ENCODE measurements at places on chromosomes 4 and X.

GRCh38 chr4:31156221-31156620 is 436.1 kb downstream of the PCDH7 start:
- no peak for DNase-seq

DNA sequence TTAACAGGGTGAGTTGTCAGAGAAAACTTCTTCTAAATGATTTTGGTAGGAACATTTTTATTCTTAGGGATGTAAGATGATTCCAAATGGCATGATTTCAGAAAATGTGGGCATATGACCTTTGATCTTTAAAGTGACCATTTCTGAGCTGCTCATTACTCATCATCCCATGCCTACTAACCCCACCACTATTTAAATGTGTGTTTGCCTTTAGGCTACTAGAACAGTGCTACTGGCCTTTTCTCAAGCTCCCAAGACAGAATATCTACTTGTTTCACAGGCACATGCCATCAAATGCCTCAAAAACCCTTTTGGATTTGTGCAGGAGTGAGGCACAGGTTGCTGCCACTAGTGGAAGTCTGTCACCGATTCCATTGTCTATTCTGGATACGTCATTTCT is 428.2 kb downstream of the ADAM29 start:
- DNase-seq, result no peak

- no peak for DNase-seq
These were observed 8.9 kb upstream of the ZNF518B start for GRCh38 chr4:10466161-10466560.

- peak; percentile 79 for DNase-seq
These were observed 39.6 kb downstream of the ZCCHC13 start for GRCh38 chrX:74343343-74344279.

DNA sequence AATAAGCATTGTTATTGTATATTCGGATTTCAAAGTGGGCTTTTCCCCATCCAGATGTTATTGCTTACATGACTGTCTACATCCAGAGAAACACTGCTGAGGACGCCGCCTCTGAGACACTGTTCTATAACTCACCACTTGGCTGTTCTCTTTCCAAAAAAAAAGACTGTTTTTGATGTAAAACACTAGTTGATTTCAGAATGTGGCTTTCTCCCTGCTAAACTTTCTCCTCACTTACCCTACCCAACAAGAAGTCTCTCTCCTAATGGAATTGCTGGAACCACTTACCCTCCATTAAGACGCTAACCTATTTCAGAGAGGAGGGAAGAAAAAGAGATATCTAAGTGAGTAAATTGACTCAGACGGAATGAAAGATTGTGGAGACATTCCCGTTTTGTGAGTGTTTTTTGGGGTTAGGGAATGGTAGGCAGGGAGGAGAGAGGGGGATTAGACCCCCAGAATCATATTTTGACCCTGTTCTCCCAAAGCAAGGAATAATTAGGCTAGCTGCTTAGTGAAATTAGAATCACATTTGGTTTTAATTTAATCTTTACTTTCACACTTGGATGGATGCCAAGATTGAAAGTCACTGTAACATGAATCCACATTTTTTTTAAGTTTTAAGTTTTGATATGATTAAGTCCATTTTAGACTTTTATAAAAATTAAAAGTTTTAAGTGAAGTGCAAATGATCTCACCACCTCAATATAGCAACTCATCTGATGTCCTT is 174.9 kb downstream of the CHIC2 start:
- DNase-seq, result no peak

DNA sequence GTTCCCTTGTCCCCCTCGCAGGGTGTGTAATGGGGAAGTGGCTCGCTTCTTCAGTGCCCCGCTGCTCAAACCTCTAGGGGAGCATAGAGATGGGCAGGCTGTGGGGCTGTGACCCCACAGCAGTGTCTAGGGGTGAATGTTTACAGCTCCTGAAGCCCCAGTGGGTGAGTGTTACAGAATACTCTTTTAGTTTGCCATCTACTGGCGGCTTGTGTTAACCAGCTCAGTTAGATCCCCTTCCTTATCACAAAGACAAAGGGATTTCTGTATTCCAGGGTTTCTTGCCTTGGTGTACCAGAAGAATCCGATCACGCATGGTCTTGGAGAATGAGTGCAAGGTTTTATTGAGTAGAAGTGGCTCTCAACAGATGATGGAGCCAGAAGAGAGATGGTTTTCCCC is 108.1 kb upstream of the IQCM start:
- no peak for DNase-seq

- no peak for DNase-seq
These were observed 2.3 kb upstream of the ZCCHC4 start for GRCh38 chr4:25310066-25310802.

DNA sequence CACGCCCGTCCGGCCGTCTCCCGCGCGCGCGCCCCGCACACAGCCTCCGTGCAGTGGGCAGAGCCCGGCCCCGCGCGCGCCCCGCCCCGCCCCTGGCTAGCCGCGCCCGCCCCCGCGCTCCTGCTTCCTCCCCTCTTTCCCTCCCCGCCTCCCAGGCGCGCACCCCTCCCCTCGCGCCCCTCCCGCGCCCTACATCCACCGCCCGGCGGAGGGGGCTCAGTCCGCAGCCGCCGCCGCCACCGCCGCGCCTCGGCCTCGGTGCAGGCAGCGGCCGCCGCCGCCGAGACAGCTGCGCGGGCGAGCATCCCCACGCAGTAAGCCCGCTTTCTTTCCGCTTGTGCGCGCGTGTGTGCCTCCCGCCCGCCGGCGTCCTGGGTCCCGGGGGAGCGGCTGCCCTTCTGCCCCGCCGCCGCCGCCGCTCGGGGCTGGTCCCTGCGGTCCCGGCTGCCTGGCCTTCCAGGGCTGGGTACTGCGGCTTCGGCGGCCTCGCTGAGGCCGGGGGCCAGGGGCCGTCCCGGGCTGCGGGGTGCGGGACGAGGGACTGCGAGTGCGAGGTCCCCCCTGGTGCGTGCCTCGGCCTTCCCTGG is at the start of gene FHL1:
Gene FHL1, plus strand, starts transcription at position 219 of the 587 bp plus-strand sequence.
- no peak for DNase-seq

GRCh38 chrX:34656842-34657725 is at the start of gene TMEM47:
TSS of gene TMEM47 (minus strand) at chrX:34657285. CDS start at chrX:34657029, 256 bp downstream.
- DNase-seq, result peak; percentile 75

- DNase-seq, result no peak
These were observed 129.2 kb upstream of the WDR1 start for GRCh38 chr4:10245751-10246150.

DNA sequence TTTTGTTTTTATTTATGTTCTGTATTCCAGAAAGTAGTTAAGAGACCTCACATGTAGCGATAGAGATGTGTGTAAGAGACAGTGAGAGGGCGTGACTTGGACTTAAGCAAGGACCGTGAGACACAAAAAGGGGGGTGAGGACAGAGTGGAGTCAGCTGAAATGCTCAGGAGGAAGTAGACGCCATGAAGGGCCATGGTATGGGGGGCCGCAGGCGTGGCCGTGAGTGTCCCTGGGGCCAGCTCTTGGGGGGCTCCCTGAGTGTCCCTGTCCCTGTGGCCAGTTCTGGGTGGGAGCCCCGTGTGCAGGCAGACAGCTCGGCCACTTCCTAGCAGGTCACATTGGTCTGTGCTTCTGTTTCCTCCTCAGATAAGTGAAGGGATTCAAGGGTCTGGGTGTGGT is 23.0 kb upstream of the MSANTD1 start:
- DNase-seq, result no peak

GRCh38 chrX:75673468-75673867 is 111.6 kb downstream of the MAGEE2 start:
- DNase-seq, result no peak
